ENCODE measurements at places on chromosomes 16 and 17.

GRCh38 chr16:9595393-9595792 is 503.9 kb downstream of the HAPSTR1 start:
- DNase-seq, result no peak

GRCh38 chr17:46974086-46974485 is 5.0 kb downstream of the RPRML start:
- DNase-seq, result no peak

- no peak for DNase-seq
Observed at GRCh38 chr17:28675490-28675889, 13.5 kb downstream of the SUPT6H start.

GRCh38 chr17:40558300-40558889 is 6.9 kb downstream of the CCR7 start:
- DNase-seq, result no peak

DNA sequence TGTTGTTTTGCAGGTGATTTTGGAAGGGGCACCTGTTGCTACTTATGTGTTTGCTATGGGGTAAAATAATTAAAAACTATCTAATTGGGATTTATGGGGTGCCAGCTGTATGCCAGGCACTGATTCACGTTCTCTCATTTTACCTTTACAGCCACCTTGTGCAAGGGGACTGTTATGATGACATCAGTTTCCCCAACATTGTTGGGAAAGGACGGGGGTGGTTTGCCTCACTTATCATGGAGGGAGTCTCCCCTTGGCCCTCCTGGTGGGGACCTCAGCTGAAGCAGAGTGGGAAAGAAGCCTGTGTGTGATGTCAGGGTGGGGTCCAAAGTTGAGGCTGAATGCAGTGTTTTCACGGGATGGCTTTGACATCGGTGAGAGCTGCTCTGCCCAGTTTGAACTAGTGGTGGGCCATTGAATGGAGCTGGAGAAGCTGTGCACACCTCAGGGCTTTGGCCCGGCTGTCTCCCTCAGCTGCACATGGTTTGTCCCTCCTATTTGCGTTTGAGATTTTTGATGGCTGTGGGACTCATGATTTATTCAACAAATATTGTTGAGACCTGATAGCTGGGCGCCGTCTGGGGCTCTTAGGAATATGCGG is 36.1 kb downstream of the CMIP start:
- DNase-seq, result no peak
